ENCODE measurements at places on chromosomes 6 and 20.
A peak's percentile ranks its signal among the peaks of the same experiment; 100 is the strongest.

- no peak for DNase-seq
- no peaks in the 10 kb centered on the region for H3K27me3 ChIP-seq
- H3K27ac ChIP-seq, result no peak overlapping the region
- H3K4me3 ChIP-seq, result no peak overlapping the region
Measured at GRCh38 chr6:44028789-44029310, 98.4 kb downstream of the MRPL14 start.

DNA sequence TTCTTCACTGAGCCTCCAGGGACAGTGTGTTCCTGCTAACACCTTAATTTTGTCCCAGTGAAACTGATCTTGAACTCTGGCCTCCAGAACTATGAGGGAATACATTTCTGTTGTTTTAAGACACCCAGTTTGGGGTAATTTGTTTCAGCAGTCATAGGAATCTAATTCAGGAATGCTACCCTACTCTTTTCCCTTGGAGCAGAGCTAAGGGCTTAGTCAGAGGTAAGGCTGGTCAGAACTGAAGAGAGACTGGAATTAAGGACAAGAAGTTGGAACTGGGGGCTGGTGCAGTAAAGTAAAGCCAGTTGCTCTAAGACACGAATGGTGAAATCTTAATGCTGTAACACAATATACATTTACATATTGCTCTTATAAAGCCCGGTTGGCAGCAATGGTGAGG, 809.7 kb downstream of the MAFB start:
- H3K36me3 ChIP-seq, result no peaks in the 10 kb centered on the region
- H3K27me3 ChIP-seq, result no peaks in the 10 kb centered on the region
- H3K4me1 ChIP-seq, result no peaks in the 10 kb centered on the region

DNA sequence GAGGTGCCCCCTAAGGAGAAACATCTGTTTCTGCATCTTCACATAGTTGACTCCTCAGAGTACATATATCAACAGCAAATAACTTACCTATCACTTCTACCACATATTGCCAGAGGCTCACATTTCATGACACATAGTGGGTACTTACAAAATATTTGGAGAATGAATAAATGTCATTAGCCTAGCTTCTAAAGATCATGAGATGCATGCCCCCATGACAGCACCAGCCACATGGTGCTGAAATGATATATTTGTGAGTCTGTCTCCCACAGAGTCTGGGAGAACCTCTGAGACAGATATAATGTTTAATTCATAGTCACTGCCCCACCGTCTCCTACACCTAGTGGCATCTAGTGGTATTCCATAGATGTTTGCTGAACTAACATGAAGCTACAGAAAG, 555.6 kb downstream of the KIF16B start:
- H3K36me3 ChIP-seq, result no peaks in the 10 kb centered on the region
- no peak overlapping the region for H3K27ac ChIP-seq
- H3K4me3 ChIP-seq, result no peak overlapping the region
- H3K27me3 ChIP-seq, result no peaks in the 10 kb centered on the region
- peaks cover 8% of the 10 kb centered on the region for H3K4me1 ChIP-seq

DNA sequence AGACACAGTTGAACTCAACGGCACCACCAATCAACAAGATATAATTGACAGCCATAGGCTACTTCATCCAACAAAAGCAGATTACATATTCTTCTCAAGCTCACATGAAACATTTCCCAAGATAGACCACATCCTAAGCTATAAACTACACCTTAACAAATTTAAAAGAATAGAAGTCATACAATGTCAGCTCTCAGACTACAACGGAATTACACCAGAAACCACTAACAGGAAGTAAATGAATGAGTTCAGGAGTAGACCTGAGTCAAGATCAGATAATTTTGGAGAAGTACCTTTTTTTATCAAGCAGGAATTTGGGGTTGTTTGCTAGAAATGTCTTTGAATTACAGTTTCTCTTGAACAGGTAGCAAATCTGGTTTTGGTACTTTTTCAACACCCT, 237.8 kb downstream of the TBX18 start:
- H3K4me1 ChIP-seq, result no peaks in the 10 kb centered on the region
- no peaks in the 10 kb centered on the region for H3K36me3 ChIP-seq
- no peak for DNase-seq
- no peak overlapping the region for H3K4me3 ChIP-seq
- H3K27me3 ChIP-seq, result no peaks in the 10 kb centered on the region

GRCh38 chr6:133980168-133980567, 27.1 kb downstream of the TBPL1 start:
- H3K27ac ChIP-seq, result no peak overlapping the region
- H3K36me3 ChIP-seq, result peaks cover 41% of the 10 kb centered on the region
- H3K27me3 ChIP-seq, result no peaks in the 10 kb centered on the region
- DNase-seq, result no peak
- no peak overlapping the region for H3K4me3 ChIP-seq

- no peak overlapping the region for H3K4me3 ChIP-seq
- peak; percentile 83 for DNase-seq
- no peaks in the 10 kb centered on the region for H3K4me1 ChIP-seq
- no peaks in the 10 kb centered on the region for H3K36me3 ChIP-seq
- H3K27me3 ChIP-seq, result no peaks in the 10 kb centered on the region
Measured at GRCh38 chr6:79813854-79814709, 133.3 kb downstream of the ELOVL4 start.

DNA sequence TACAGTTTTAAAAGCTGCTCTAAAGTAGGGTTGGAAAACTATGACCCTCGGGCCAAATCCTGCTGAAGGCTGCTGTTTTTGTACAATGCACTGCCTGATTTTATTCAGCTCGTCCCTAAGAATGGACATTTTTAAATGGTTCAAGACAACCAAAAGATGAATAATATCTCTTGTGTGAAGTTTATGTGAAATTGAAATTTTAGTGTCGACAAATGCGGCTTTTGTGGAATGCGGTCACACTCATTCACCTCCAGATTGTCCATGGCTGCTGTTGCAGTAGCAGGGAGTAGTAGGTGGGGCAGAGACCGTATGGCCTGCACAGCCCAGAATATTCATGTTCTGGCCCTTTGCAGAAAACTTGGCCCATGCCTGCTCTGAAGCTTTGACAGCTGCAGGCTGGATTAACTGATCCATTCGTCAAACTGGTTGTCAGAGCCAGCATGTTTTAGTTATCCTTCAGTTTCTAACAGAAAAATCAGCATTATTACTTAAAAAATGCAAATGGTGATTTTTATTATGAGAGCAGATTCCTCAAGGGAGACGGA, 91.6 kb downstream of the PSMG4 start:
- peaks cover 35% of the 10 kb centered on the region for H3K4me1 ChIP-seq
- H3K4me3 ChIP-seq, result no peak overlapping the region
- H3K36me3 ChIP-seq, result no peaks in the 10 kb centered on the region

GRCh38 chr6:101700655-101701054, 307.1 kb downstream of the GRIK2 start:
- H3K36me3 ChIP-seq, result no peaks in the 10 kb centered on the region
- H3K4me1 ChIP-seq, result no peaks in the 10 kb centered on the region
- no peak for DNase-seq
- no peaks in the 10 kb centered on the region for H3K27me3 ChIP-seq

GRCh38 chr6:142421285-142422117, 119.7 kb downstream of the ADGRG6 start:
- H3K4me3 ChIP-seq, result no peak overlapping the region
- H3K4me1 ChIP-seq, result no peaks in the 10 kb centered on the region
- H3K27ac ChIP-seq, result no peak overlapping the region

All from Karpas-422 (cell line).